Stimulated activated CD8-positive, alpha-beta memory T cell treated with anti-CD3 and anti-CD28 coated beads, Interleukin-15, amount 100 ng/mL, for 1 hour (primary cell): ENCODE measurements at places on chromosomes 7 and 10.

- DNase-seq, result peak; percentile 58
These were observed at the start of gene YAE1 for GRCh38 chr7:39566023-39566921. YAE1 (plus strand) TSS chr7:39566404; CDS start chr7:39566419, 15 bp downstream.

DNA sequence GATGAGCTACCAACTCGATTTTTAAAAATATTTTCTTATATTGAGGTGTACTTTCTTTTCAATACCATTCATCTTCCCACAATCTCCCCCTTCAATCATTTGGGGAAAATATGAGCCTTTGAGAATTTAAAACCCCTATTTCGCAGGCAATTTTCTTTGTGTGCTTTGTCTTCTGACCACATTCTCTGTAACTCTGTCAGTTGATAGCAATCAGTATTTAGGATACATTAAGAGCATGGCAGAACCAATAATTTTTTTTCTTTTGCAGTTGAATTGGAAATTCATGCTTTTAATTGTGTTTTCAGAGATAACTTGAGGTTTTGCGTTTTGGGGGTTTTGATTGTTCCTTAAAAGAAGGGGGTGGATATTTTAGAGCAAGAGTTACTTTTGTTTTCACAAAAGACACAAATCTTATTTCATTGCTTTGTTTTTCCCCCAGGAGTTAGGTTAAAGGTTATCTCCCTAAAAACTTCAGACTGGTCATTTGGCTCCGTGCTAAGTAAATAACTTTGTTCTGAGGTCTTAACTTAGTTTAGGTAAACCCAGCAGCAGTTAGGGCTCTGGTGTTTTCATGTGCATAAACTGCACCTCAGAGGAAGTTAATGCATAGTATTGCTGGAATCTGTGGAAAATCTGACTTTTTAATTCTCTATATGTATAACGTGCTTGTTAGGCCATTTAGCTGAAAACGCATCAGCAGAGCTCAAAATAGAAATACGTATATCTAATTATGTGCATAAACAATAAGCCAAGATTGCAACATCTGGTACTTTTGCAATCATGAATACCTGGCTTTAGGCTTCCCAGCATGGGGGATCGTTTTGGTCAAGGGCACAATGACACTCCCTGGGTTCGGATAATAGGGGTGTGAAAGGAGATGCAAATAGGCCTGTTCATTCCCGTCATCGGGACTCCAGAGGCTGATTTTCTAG is 676.4 kb upstream of the ANKRD30A start:
- no peak for DNase-seq

DNA sequence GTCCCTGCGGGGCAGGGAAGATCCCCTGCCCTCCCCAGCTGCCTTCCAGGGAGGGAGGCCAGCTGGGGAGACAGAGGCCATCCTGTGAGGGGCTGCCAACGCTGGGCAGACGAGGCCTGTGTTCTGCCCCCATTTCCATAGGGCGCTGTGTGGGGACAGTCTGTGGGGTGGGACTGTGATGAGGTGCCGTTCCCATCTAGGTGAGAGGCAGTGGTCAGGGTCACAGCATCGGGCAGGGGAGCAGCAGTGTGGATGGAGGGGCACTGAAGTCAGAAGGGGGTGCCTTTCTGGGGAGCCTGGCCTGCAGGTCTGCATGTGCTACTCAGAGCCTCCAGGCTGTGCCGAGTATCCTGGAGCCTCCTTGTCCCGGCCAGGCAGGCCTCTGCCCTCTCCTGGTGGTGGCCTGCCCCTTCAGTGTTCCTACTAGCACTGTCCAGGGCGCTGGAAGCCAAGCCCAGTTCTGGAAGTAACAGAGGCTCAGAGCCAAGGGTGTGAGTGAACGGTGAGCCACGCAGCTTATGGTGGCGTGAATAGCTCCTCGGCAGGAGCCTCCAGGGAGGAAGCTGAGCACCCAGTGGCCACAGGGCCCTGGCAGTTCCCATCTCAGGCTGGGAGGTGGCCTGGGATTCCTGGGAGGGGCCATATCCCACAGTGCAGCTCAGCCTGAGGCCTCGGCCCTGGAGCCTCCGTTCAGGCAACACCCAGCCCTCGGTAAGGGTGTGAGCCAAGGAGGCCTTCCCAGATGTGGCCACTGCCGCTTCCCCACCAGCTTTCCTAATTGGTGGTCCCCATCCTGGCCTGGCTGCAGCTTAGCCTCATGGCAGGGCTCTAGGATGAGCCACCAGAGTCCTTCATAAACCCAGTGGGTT is 23.3 kb upstream of the CSGALNACT2 start:
- DNase-seq, result no peak

GRCh38 chr7:33876596-33877274 is 28.6 kb upstream of the BMPER start:
- no peak for DNase-seq

DNA sequence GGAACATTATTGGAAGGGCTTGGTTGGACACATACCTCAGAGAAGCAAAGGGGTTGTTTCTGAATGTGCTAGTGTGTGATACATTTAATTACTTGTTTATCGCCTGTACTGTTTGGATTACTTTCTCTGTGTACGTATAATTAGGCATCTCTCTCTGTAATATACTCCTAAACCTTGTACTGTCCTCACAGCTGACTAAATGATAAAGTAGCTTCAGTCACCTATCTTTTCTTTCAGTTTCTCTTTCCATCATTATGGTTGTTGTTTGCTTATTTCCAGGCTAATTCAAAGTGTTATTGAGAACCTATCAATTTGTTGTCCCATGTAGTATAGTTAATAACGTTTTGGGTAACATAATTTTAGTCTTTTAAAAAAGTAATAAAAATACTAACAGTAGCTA is 34.0 kb downstream of the MXI1 start:
- no peak for DNase-seq

DNA sequence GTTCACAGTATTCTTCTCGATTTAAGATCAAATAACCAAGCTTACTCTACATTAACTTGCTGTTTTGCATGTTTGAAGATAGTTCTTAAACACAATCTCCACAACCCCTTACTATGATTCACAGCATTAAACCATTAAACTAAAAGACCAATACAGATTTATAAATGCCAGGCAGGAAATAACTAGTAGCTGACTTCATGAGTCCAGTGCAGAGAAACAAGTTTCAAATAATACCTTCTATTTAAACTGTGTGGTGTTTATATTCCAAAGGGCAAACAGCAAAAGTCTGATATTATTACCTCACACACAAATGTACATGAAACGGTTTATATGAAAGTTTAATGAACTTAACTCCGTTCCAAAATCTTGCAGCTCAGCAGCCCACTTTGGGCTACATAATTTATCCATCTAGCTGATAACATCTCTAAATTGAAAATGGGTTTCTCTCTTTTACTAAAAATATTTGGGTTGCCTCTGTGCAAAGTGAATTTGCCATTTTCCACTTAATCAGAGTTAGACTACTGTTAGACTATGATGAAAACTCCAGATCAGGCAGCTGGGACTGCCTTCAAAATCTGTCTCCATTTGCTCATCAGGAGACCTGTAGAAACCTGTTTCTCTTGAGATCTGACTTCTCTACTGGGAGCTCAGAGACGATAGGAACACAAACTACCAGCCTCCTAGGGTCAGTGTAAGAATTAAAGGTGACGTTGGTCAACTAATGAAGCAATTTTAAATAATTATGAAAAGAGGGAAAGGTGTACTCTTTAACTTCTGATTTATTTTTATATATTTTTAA is 287.3 kb downstream of the FZD1 start:
- no peak for DNase-seq

DNA sequence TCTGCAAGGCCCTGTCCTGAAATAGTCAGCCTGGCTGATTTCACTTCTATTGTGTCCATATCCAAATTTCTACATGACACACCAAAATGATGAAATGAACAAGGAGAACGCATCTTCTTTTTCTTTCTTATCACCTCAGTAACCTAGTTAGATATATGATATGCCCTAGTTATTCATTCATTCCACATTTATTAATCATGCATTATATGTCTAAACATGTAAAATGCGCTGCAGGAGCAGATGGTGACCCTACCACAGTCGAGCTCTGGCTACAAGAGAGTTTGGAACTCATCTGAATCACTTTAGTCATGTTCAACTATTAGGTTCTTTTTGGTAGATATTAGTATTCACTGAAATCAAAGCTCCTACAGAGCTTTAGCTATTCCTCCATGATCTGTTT is 31.8 kb upstream of the VPS41 start:
- no peak for DNase-seq

- DNase-seq, result no peak
These were observed 19.3 kb downstream of the VKORC1L1 start for GRCh38 chr7:65892161-65892560.

- DNase-seq, result no peak
These were observed 142.3 kb upstream of the EFCAB10 start for GRCh38 chr7:105723572-105723971.

DNA sequence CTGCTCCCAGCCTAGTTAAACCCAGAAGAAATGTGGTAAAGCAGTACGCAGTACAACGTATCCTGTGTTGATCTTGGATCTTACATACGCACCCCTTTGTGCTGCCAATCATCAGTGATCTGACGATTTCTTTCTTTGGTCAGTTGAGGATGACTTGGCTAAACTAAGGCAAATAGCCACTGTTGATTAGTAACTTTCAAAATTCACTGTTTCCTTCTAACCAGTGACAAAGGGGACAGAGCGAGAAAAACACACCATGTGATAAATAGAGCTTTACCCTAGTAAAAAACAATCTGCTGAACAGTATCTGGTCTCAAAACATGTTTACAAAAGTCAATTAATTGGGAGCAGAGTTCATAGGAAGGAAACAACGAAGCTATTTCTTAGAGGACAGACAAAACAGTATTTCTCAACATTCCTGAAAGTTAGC is 123.2 kb upstream of the RAB18 start:
- DNase-seq, result no peak

- DNase-seq, result no peak
These were observed 69.5 kb downstream of the STEAP1B start for GRCh38 chr7:22430457-22430856.

DNA sequence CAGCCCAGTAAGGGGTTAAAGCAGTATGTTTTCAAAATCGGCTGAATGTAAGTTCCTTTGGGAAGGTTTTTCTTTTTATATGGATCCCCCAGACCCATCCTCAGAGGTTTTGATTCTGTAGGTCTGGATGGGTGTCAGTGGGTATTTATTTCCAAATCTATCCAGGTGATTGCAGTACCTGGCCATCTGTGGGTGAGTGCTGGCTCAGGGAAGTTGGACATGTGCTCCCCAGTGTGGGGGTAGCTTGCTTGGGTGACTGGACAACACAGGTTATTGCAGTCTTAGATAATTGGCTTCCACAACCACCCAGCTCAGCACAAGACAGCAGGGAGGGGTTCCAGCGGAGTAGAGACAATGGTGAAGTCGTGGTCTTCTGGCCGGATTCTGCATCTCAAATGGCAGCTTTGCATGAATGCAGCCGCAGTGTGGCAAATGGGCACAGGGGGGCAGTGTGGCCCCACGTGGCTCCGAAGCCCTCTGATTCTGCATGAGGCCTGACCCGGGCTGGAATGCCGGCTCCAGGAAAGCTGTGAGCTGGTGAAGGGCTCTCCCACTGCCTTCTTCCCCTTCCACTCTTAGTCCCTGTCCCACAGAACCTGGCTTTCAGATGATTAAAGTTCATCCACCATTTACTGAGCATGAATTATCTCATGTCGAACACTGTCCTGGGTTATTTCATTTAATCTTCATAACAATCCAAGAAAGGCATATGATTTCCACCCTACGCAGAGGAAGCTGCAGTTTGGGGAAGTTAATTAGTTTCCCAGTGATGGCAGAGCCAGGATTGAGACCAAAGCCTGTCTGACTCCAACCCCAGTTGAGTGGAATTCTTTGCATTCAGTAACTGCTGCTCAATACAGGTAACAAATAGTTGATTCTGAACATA is 64.5 kb upstream of the SYPL1 start:
- DNase-seq, result peak; percentile 51
